ENCODE measurements at places on chromosomes 4 and X.

- DNase-seq, result no peak
These were observed 173.7 kb upstream of the GALNTL6 start for GRCh38 chr4:171639540-171639939.

- no peak for DNase-seq
These were observed 225.0 kb upstream of the CXXC4 start for GRCh38 chr4:104719539-104720230.

DNA sequence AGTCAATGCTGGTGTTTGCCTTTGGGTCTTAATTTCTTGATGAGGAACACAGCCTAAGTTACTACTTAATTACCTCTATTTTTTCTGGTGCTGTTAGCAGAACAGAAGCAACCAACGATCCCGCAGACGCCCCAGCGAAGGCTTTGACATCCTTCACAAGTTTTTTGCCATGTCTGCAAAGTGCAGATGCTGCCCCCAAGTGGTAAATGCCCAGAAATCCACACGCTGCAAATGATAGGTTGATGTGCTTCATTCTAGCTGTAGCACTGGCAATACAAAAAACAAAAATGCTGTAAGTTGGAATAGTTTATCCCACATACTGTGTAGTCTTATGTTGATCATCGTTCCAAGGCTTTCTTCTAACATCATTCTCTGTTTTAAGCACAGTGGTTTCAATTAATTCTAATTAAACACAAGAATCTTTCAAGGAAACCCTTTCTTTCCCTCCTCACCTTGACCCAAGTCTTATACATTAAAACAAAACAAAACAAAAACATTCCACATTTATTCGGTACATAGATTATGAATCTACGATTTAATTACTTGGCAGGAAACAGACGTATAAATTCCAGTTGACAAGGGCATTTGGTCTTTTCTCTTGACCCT is 1.2 kb downstream of the PNPLA4 start:
- peak; percentile 24 for DNase-seq

DNA sequence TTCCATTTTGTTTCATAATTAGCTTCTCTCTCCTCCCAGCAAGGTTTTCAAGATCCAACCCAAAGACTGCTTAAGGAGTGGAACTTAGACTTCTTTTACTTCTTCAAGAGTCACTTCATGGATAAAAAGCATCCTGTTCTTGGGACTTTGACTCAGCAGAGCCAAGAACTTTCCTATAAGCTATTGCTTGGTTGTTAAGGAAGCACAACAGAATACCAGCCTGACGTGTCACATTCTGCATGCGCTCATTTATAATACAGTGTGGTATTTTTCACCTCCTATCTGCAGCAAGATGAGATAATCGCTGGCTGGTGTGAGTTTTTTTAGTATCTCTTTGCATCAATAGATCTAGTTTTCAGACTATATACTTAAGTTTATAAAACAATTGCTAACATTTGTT is 152.1 kb downstream of the PALLD start:
- no peak for DNase-seq

DNA sequence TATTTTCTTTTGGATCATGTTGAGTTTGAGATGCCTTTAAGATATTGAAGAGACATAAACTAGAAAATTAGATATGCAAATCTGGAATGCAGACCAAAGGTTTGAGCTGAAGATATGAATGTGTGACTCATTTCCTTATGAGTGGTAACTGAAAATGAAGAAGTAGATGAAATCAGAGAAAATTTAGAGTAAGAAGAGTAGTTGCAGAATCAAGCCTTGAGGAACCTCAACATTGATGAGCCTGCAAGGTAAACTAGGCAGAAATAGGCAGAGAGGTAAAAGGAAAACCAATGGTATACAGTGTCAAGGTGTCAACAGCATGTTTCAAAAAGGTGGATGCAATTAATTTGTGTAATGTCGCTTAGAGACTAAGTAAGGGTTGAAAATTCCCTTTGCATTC is 142.8 kb downstream of the MOSPD2 start:
- no peak for DNase-seq

GRCh38 chrX:2261831-2262667 is 238.7 kb downstream of the DHRSX start:
- no peak for DNase-seq

DNA sequence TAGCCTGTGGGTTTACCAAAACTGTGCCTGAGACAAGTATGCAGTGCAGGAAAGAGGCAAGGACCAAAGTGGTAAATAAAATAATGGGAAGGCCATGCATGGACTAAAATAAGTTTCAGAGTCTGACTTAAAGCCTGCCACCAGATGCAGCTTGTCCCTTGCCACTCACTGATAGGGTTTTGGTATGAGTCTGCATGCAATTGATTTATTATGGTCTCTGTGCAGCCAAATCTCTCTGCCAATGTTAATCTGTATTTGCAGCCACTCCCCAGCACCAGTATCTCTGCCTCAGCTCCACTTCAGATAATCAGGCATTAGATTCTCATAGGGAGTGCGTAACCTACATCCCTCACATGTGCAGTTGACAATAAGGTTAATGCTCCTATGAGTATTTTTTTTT is 5.5 kb upstream of the FGF2 start:
- DNase-seq, result no peak

DNA sequence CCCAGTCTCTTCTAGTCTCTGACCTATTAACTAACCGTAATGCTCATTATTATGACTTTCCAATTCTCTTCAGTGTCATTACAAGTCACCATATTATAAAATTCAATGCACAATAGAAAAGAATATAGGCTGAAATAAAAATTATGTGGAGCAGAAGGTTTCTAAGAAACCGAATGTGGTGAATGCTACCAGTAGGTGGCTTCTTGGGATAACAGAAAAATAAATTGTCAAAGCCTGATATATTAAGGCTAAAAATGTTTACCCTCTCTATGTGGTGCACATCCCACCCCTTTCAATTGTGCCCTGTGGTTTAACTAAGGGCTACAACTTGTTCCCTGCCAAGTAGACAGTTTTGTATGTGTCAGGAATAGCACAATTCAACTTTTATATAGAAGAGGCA is 624.6 kb upstream of the TECRL start:
- no peak for DNase-seq

- DNase-seq, result no peak
These were observed 115.7 kb downstream of the NDST4 start for GRCh38 chr4:114997576-114998247.

DNA sequence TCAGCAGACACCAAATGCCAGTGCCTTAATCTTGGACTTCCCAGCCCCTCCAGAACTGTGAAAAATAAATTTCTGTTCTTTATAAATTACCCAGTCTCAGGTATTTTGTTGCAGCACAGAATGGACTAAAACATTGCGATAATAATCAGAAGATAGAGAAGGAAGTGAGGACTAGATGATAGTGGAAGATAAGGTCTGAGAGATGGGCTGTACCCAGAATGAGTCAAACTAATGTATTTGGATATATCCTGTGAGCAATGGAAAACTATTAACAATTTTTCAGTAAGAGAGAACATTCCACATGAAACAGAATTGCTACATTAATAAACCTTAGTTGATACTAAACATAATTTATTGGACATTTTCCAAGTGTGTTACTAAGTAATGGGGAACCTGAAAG is 93.3 kb downstream of the FANCB start:
- no peak for DNase-seq

DNA sequence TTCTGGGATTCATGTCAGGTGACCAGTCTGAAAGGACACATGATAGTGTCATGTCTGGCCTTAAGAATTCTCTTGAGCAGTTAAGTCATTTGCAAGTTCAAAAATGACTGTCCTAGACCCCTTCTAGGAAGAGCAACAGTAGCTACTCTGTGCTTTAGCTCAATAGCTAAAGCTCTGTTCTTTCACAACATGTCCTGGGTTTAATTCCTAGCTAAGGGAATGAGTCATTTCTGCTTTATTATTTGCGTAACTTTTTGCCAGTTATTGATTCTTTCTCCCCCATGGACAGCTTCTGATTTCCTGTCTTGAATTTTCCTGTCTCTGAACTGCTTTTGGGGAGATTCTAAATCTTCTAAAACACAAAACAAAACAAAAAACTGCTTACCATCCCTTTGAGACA is 1055.8 kb upstream of the DIAPH2 start:
- DNase-seq, result no peak
